ENCODE measurements at places on chromosomes 1 and 21. TPM values are rescaled to one million over a fixed set of nuclear protein-coding genes. Genes with fewer than 3 reads are reported as not detected.

- H3K4me3 ChIP-seq = no peak overlapping the region
- H3K27ac ChIP-seq = no peak overlapping the region
- no peaks in the 10 kb centered on the region for H3K36me3 ChIP-seq
- H3K27me3 ChIP-seq = peaks cover 42% of the 10 kb centered on the region
- peaks cover 52% of the 10 kb centered on the region for H3K4me1 ChIP-seq
- DNase-seq = peak; percentile 86
These were observed 7.7 kb downstream of the PADI1 start for GRCh38 chr1:17212487-17213121.

RGS5 gene
- 3.1 TPM for total RNA-seq

DNA sequence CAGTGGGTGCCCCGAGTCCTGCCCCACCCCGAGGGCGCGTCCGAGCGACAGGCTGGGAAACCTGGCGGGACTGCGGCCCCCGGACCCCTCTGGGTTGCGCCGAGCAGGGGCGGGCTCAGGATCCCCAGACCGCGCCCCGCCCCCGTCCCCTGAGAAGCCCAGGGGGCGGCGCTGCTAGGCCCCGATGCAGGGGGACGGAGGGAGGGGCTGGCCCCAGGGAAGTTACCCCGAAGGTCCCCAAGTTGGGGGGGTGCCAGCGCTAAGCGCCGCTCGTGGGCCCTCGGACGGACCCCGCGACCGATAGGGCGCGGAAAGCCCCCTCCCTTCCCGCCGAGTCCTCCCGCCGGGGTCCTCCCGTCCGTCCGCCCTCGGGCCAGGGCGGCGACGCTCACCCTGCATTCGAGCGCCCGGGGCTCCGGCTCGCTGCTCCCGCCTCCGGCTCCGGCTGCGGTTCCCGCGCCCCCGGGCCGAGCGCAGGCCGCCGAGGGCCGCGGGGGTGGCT lies 414 bp downstream of the GPR153 start:
- DNase-seq = no peak
- H3K27ac ChIP-seq = no peak overlapping the region
- no peak overlapping the region for H3K4me3 ChIP-seq
- peaks cover 12% of the 10 kb centered on the region for H3K4me1 ChIP-seq
- no peaks in the 10 kb centered on the region for H3K36me3 ChIP-seq
- H3K27me3 ChIP-seq = peaks cover 15% of the 10 kb centered on the region

- no peaks in the 10 kb centered on the region for H3K4me1 ChIP-seq
- no peak for DNase-seq
- H3K27me3 ChIP-seq = no peaks in the 10 kb centered on the region
- H3K4me3 ChIP-seq = no peak overlapping the region
These were observed 128.4 kb upstream of the MROH9 start for GRCh38 chr1:170806961-170807360.

DNA sequence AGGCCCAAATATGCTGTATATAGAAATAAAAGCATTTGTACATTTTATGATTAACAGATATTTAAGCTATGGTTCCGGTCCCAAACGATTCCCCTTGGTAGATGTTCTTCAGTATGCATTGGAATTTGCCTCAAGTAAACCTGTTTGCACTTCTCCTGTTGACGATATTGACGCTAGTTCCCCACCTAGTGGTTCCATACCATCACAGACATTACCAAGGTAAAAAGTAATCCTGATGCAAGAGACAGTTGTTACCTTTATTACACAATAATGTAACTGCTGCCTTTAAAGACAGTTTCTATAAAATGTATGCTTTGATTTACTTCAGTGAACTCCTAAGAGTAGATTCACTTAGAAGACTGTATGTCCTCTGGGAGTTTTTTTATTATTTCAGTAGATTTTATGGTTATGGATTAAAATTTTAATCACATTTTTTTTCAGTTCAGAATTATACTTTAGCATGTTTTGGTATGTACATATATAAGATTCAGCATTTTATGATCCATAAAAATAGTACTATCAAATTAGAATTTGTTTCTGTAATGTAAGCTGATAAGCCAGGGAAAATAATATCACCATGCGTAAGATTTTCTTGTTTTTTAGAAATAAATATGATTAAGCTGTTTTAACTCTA lies 96.5 kb downstream of the USP25 start:
- no peak overlapping the region for H3K4me3 ChIP-seq
- peaks cover 34% of the 10 kb centered on the region for H3K4me1 ChIP-seq
- DNase-seq = peak; percentile 46
- peaks cover 29% of the 10 kb centered on the region for H3K36me3 ChIP-seq
- H3K27me3 ChIP-seq = no peaks in the 10 kb centered on the region

DNA sequence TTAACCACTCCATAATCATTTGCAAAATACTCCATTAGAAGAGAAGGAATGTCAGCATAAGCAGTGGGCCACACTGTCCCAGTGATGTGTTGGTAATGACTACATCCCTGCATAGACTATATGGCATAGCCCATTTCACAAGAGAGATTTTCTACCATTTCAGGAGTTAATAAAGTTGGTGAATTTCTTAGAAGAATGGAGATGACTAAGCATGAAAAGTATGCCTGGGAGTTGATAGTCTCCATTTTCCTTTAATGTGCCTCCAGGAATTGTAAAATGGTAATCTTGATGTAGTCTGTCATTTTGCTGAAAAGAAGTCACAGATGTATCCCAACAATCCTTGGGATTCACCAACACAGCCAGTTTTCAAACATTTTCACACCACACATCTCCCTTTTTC lies 608.8 kb upstream of the CHRM3 start:
- no peak overlapping the region for H3K4me3 ChIP-seq
- H3K27me3 ChIP-seq = no peaks in the 10 kb centered on the region
- no peaks in the 10 kb centered on the region for H3K36me3 ChIP-seq
- no peak overlapping the region for H3K27ac ChIP-seq

OR10J5 gene
- not detected for total RNA-seq

GRCh38 chr1:26789931-26790330 lies 2.2 kb downstream of the PIGV start:
- H3K27ac ChIP-seq = peak overlapping the region; percentile 100
- peaks cover 1% of the 10 kb centered on the region for H3K27me3 ChIP-seq
- peaks cover 14% of the 10 kb centered on the region for H3K36me3 ChIP-seq
- peaks cover 68% of the 10 kb centered on the region for H3K4me1 ChIP-seq

FRRS1 gene
- 3.6 TPM for total RNA-seq

DNA sequence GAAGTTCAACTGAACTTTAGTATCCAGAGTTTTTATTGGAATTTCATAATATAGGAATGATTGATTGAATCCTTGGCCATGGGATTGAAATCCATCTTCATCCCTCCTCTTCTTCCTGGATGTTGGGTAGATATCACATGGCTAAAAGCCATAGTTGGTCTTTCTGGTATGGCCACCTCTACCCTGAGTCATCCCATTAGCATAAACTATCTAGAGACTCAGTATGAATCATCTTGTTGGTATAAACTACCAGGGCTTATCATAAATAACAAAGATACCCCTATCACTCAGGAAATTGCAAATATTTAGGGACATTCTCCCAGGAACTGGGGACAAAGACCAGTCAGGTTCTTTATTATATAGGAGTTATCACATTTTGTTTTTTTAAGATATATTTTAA lies 21.2 kb upstream of the ZP4 start:
- no peaks in the 10 kb centered on the region for H3K27me3 ChIP-seq

- H3K4me3 ChIP-seq = no peak overlapping the region
- H3K27me3 ChIP-seq = no peaks in the 10 kb centered on the region
- H3K27ac ChIP-seq = no peak overlapping the region
- DNase-seq = no peak
- peaks cover 6% of the 10 kb centered on the region for H3K4me1 ChIP-seq
- peaks cover 31% of the 10 kb centered on the region for H3K36me3 ChIP-seq
These were observed 27.1 kb downstream of the FAM20B start for GRCh38 chr1:179052776-179053175.

DNA sequence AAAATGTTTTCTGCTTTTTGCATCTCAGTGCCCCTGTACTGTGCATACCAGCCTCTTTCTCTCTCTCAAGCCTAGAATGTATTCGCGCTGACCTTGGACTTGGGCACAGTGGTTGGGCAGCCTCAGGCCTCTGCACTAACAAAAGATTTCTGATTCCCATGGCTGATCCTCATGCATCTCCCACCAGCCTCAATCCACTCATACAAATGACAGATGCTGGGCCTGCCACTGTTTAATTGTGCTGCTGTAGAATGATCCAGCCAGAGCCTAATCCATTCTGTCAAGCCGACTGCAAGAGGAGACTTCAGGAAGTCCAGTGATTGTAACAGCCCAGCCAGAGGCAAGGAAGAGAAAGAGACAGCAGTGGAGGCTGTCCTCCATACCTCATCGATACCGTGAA lies 180.8 kb downstream of the ASTN1 start:
- no peak overlapping the region for H3K4me3 ChIP-seq
- no peaks in the 10 kb centered on the region for H3K36me3 ChIP-seq
- H3K4me1 ChIP-seq = no peaks in the 10 kb centered on the region
- no peak for DNase-seq
- no peak overlapping the region for H3K27ac ChIP-seq
- H3K27me3 ChIP-seq = no peaks in the 10 kb centered on the region
